ENCODE measurements at places on chromosomes 7 and 10. TPM values are rescaled to one million over a fixed set of nuclear protein-coding genes. Genes with fewer than 3 reads are reported as not detected.
A peak's percentile ranks its signal among the peaks of the same experiment; 100 is the strongest.

Gene ADGRA1
- polyA plus RNA-seq: 1.1 TPM

Gene SPDYE18
- not detected for polyA plus RNA-seq

Gene TMEM178B
- polyA plus RNA-seq: 0.58 TPM

Gene RGR
- polyA plus RNA-seq: not detected

Gene PNLIPRP1
- polyA plus RNA-seq: not detected

Gene CPA2
- polyA plus RNA-seq: not detected

Gene NEURL1
- 1.2 TPM for polyA plus RNA-seq

Gene VSTM2A
- not detected for polyA plus RNA-seq

Gene ATRNL1
- 2.4 TPM for polyA plus RNA-seq

Gene C7orf57
- polyA plus RNA-seq: not detected

Gene NSMCE4A
- polyA plus RNA-seq: 36.3 TPM

DNA sequence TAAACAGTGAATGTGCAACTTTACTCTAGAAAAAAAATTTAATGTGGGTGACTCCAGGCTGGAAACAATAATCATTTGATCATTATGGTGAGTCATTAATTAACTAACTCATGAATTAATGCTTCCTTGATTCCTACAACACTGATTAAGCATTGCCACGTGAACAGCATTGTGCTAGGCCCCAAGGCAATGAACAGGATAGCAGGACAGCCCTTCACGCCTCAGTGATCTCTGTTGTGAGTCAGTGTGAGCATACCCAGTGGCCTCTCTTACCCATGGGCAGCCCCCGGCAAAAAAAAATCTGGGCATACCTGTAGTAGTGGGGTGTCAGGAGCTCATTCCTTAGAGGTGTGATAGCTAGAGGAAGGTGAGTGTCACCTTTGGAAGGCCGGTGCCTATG is 76.0 kb downstream of the DENND2A start:
- peak; percentile 50 for DNase-seq

- DNase-seq: peak; percentile 26
These were observed 806 bp upstream of the VIPR2 start for GRCh38 chr7:159145490-159145855.

- no peak for DNase-seq
These were observed 164.5 kb upstream of the AHR start for GRCh38 chr7:17133977-17134376.

GRCh38 chr10:71471957-71472365 is 75.2 kb downstream of the CDH23 start:
- DNase-seq: no peak

- no peak for DNase-seq
These were observed 59.0 kb upstream of the HABP2 start for GRCh38 chr10:113493882-113494301.

- no peak for DNase-seq
These were observed 21.5 kb downstream of the GIMAP8 start for GRCh38 chr7:150471886-150472285.

GRCh38 chr7:1516586-1517251 is 12.5 kb upstream of the INTS1 start:
- DNase-seq: no peak

- DNase-seq: no peak
These were observed 3.7 kb downstream of the TMEM140 start for GRCh38 chr7:135151533-135151932.

DNA sequence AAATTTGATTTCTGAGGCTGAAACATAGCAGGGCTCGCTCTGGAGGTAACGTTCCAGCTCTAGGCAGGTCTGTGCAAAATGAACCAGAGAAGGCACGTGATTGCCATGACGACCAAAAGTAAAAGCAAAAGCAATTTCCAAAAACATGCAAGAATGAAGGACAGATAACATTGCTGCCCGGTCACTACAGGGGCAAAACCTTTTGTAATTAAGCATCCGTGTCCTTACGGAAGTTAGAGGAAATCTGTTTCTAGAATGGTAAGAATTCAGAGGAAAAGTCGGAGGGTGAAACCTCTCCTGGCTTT is 2.9 kb downstream of the KLF6 start:
- DNase-seq: no peak

- DNase-seq: peak; percentile 9
These were observed 2.6 kb upstream of the PPIF start for GRCh38 chr10:79344502-79345195.

DNA sequence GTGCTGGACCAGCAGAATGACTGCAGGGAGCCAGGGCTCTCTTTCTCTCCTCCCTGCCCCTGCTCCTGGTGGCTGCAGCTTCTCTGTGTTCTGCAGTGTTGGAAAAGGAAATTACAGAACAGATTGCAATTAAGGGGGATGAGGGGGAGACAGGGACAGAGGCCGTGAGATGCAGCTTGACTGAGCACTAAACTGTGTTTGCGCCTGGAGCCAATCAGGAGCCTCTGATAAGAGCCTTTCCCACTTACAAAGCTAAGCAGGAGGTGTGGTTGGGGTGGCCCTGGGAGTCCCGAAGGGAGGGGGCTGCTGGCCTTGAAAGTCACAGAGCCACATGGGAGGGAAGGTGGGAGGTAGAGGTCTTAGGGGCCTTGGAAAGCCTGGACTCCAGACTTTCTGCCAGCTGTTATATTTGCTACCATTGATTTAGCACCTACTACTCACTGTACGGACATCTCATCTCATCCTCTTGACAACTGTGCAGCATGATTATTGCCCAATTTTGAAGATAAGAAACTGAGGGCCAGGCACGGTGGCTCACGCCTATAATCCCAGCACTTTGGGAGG is 26.7 kb downstream of the TRIM8 start:
- DNase-seq: peak; percentile 83

DNA sequence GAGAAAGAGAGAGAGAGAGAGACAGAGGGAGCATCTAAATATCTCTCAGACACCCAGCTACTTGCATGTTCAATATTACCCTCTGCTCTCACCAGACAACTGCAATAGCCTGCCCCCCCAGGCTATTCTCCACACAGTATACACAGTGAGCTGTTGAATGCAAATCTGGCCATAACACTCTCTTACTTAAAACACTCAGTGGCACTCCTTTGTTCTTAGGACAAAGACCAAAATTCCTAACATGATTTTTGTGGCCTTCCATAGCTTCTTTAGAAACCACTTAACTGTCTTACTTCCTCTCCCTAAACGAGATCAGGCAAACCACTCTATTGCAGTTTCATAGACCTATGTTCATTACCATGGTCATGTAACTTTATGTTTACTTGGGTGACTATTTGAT is 903.6 kb upstream of the AUTS2 start:
- DNase-seq: no peak

DNA sequence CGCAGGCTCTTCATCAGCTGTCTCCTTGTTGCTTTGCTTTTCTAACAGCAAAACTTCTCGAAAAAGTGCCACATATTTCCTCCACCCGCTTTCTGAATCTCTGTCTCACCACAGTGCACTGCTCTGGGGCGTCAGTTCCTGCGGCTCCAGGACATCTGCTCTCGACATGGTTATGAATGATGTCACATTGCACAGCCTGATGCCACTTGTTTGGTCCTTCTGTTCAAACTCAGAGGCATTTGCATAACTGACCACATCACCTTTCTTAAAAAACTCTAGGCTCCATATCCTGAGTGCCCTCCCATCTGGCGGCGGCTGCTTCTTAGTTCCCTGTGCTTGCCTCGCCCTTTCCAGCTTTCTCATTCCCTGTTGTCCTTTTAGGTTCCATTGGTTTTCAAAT is 469.3 kb upstream of the COBL start:
- no peak for DNase-seq

DNA sequence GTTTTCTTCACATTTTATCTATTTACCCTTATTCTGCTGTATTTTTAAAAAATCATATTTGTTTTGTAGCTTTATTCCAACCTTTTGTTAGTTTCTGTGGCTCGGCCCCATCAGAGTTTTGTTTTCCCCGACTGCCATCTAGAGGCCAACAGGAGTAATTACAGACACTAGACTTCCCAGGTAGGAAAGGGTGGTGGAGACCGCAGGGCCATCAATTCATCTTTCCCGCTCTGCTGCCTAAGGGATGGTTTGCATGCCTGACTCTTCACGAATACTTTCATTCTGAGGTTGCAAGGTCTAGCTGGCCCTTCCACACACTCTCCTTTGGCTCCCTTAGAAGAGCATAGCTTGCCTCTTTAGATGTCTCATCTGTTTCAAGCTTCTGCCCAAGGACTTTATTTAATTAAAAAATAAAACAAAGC is 38.3 kb downstream of the LYZL2 start:
- peak; percentile 63 for DNase-seq
